ENCODE measurements at places on chromosomes 2 and 18. TPM values are rescaled to one million over a fixed set of nuclear protein-coding genes. Genes with fewer than 3 reads are reported as not detected.

MPP4 gene
- 3.7 TPM for total RNA-seq

DPP4 gene
- total RNA-seq, result 43.9 TPM

DNA sequence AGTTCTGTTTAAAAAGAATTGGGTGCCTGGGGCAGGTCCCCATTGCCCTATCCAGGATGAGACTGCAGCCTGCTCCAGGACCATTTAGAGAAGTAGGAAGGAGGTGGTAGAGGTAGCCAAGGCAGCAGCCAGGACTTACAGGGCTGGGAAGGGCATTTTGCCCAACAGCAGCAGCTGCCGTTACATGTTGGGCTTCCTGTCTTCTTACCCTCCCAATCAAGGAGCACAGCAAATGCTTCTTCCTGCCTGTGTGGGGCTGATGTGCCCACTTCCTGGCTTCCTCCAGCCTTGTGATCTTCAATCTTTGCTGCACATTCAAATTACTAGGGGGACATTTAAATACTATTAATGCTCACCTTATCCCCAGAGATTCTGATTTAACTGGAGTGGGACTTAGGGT, 112.0 kb downstream of the QPCT start:
- no peak for DNase-seq

GRCh38 chr2:160473468-160474318, 19.9 kb downstream of the RBMS1 start:
- no peak for DNase-seq

IL1RL2 gene
- total RNA-seq, result not detected

DNA sequence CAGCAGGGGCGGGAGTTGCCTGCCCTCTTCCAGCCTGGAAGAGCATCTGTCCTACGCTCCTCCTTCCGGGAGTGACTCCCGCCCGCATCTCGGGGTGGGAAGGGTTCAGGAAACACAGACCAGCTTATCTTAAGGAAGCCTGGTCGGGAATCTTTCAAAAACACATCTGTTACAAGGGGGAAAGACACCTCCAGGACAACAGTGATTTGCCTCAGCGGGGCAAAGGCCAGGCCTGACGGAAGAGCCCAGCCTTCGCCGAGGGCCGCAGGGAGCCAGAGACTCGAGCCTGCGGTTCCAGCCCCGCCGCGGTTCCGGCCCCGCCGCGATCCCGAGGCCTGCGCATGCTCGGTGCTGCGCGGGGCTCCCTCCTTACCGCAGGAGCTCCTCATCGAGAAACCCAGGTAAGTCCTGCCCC, 38.1 kb upstream of the TGIF1 start:
- no peak for DNase-seq

DNA sequence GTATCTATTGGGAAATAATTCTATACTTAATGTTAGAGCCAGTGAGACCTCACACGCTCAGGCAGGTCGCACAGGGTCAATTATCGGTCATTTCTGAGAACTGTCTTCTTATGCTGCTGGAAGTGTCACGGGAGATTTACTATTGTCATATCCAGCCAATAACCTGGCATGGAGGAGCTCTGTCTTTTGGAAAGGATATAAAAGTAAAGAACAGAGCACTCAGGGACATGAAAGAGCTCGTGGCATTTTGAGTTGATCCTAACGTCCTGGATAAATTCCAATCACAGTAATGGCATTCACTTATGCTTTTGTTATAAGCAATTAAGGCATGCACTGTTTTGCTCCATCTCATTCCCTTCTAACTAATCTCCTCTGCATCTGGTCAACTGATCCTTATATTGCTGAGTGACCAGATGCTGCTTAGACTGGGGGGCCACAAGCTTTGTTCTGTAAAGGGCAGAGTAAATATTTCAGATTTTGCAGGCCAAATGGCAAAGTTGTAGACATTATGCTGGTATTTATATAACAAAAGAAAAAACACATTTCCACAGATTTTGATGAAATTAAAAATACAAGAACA, 453.5 kb upstream of the SMIM21 start:
- no peak for DNase-seq

SLC19A3 gene
- not detected for total RNA-seq

KCNG2 gene
- not detected for total RNA-seq

GRCh38 chr2:158269143-158269542, 167.5 kb downstream of the UPP2 start:
- DNase-seq, result no peak

- no peak for DNase-seq
These were observed 94.1 kb upstream of the SMAD7 start for GRCh38 chr18:49044898-49045297.

GRCh38 chr18:8034674-8035073, 467.6 kb downstream of the PTPRM start:
- DNase-seq, result no peak

GRCh38 chr2:170717599-170717963, 2.4 kb downstream of the SP5 start:
- no peak for DNase-seq

GPR45 gene
- not detected for total RNA-seq

CIB4 gene
- total RNA-seq, result not detected

- DNase-seq, result no peak
These were observed 52.2 kb upstream of the ACKR3 start for GRCh38 chr2:236517251-236518031.

DNA sequence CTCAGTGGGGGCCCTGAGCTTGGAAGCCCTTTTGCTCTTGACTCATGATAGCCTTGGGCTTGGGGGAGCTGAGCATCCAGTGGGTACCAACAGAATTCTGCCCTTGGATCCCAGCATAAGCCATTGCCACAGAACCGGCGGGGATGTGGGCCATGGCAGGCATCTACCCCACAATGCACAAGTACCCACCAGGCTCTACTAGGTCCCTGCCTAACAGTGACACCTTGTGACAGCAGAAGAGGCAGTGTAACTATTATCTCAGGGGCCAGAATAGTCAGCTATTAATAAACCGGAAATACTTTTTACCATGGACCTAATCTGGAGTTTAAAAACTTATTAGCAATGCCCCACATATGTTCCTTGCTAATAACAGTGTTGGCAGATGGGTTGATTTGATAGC, 397.2 kb downstream of the TMEM182 start:
- DNase-seq, result no peak

GRCh38 chr2:136291871-136292270, 173.9 kb upstream of the CXCR4 start:
- no peak for DNase-seq

SLC38A11 gene
- 2.9 TPM for total RNA-seq

- no peak for DNase-seq
These were observed 33.4 kb upstream of the LPIN2 start for GRCh38 chr18:3046216-3046808.

BMP10 gene
- not detected for total RNA-seq

ZNF804A gene
- not detected for total RNA-seq

- DNase-seq, result no peak
These were observed 1.1 kb downstream of the PRKRA start for GRCh38 chr2:178449700-178450523.

EN1 gene
- total RNA-seq, result not detected

FNDC4 gene
- 3.2 TPM for total RNA-seq

- DNase-seq, result no peak
These were observed 2.9 kb downstream of the CASP10 start for GRCh38 chr2:201185863-201186262.

- no peak for DNase-seq
These were observed 80.1 kb downstream of the MYCN start for GRCh38 chr2:16020389-16021008.

Measured in HFFc6 (cell line).